Fibroblast of skin of right quadriceps (primary cell): ENCODE measurements at places on chromosomes 7 and 10.
A peak's percentile ranks its signal among the peaks of the same experiment; 100 is the strongest.

- DNase-seq, result peak; percentile 44
These were observed 50.7 kb downstream of the PDGFA start for GRCh38 chr7:468681-469562.

DNA sequence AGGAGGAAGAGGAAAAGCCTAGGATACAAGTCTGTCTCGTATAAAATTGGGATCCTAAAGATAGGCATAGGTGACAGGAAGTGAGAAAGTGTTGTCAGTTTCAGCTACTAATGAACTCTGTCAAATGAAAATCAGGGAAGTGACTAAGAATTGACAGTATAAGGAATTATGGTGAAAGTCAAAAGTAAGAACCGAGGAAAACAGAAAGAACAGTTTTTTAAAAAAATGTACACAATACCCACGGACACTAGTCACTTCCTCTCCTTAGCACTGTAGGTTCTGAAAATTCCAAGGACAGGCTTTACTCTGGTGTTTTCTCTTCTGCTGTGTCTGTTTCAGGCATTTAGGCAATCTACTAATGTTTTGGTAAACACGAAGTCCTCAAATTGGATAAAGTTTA is 42.3 kb downstream of the ATAD1 start:
- peak; percentile 19 for DNase-seq

DNA sequence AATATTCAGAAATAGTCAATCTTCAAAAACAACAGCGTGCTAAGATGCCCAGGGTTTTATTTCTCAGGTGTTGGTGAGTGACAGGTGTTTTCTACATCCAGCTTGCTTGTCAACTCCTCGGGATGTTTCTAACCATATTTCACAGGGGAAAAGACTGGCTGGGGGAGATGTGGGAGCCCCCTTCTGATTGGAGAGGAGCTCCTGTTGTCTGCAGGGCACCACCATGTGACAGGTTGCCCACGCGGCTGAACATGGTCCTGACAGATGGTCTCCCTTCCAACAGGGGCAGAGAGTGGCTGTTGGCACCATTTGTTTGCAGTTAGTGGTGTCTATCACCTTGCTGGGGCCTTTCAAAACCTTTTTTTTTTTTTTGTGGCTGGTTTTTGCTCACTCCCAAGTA is 16.5 kb upstream of the GPR26 start:
- no peak for DNase-seq

- DNase-seq, result peak; percentile 72
These were observed 449.1 kb upstream of the ANKRD30A start for GRCh38 chr10:36676321-36676720.

GRCh38 chr10:132707776-132708171 is 78.2 kb downstream of the NKX6-2 start:
- DNase-seq, result no peak

DNA sequence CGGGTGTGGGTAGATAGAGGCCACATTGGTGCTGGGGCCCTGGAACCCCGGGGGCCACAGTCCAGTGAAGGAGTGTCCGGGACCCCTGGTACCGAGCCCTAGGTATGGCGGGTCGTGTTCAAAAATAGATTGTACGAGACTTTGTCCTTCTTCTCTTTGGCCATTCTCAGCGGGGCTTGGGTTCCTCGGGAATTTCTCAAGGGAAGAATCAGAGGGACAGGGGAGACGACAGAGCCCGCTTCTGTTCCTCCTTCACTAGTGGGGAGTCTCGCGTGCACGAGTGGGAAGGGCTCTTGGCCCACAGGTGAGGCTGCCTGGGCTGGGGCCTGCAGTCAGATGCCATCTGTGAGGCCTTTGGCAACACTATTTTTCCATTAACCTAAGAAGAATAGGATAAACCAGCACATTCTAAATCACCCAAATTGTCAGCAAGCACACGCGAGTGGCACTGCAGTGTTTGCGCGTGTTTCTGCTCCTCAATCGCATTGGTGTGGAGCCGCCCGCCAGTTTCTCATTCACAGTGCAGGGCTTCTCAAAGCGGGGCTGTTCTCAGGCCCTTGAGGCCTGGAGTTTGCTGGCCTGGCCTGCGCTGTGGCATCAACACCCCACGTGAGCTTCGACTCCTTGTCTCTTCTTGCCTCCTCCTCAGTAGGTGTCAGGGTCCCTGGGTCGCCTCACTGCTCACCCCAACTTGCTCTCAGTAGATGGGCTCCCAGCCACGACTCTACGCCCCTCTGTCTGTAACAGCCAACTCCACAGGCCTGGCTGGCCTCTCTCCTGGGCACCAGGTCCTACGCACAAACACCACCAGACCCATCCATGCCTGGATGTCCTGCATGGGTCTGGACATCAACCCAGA is 187.6 kb upstream of the SHH start:
- no peak for DNase-seq
